Urothelium cell line (cell line): ENCODE measurements at places on chromosomes 11 and 22.

- no peak for DNase-seq
Observed at GRCh38 chr22:24965822-24966626, 13.5 kb downstream of the KIAA1671 start.

GRCh38 chr11:65887723-65888162, 528 bp downstream of the FIBP start:
- DNase-seq: peak; percentile 30

- no peak for DNase-seq
Observed at GRCh38 chr11:84608837-84609196, 1018.3 kb downstream of the DLG2 start.

GRCh38 chr11:2929531-2929949, 320 bp upstream of the PHLDA2 start:
- peak; percentile 88 for DNase-seq

- no peak for DNase-seq
Observed at GRCh38 chr11:85772695-85773094, 38.2 kb downstream of the SYTL2 start.

DNA sequence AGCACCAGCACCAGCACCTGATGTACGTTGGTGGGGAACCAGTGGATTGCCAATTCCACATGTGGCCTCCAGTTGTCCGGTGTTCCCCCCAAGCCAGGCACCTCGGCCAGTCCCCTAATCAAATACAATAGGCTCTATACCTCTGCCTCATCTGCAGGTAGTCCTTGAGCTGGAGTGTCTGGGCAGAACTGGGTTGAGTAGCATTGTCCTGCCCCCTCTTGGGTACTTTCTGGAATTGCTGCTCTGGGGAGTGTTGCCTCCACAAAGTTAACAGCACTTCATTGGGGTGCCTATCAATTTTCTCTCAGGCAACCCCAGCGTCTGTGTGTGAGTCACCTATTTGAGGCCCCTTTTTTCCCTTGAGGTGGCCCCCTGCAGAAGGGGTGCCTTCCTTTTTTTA, 413.0 kb upstream of the LARGE1 start:
- no peak for DNase-seq

DNA sequence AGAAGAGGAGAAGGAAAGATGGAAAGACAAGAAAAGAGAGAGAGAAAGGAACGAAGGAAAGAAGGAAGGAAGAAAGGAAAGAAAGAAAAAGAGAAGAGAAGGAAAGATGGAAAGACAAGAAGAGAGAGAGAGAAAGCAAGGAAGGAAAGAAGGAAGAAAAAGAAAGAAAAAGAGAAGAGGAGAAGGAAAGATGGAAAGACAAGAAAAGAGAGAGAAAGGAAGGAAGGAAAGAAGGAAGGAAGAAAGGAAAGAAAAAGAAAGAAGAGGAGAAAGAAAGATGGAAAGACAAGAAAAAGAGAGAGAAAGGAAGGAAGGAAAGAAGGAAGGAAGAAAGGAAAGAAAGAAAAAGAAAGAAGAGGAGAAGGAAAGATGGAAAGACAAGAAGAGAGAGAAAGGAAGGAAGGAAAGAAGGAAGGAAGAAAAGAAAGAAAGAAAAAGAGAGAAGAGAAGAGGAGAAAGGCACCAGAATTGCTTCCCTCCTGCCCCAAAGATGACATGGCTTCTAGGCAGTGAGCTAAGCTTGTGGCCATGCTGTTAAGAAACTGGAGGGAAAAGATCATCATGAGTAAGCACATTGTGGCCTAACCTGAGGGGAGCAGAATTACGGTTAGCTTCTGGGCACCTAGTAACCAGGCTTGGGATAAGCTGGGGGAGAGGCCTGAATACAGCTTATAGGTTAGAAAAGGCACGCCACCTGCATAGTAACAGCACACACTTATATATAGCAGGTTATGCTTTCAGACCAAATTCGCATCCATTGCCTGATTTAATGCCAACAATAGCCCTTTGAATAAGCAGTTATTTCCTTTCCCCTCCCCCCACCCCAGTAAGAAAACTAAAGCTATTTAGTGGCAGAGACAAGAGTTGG, 2.3 kb upstream of the ST3GAL4 start:
- no peak for DNase-seq

GRCh38 chr11:41872870-41873269, 413.4 kb upstream of the LRRC4C start:
- no peak for DNase-seq

- no peak for DNase-seq
Observed at GRCh38 chr11:115894176-115894575, 390.0 kb upstream of the CADM1 start.

GRCh38 chr11:37026326-37026725, 428.3 kb upstream of the RAG2 start:
- DNase-seq: no peak

DNA sequence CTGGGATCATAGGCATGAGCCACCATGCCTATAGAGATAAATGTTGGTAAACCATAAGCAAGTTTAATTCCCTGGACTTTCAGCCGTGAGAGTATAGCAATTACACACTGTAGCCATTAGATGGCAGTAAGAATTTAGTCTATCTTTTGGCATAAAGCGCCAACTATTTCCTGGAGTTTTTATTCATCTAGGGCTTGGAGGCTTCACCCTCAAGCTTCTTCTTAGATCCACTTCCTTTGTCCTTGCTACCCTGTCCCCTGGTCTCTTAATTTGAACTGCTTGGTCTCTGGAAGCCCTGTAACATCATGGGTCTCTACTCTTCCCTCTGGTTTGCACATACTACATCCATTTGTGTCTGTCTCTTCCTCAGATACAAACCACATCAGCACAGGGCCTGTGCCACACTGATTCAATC, 38.2 kb downstream of the OR10A6 start:
- peak; percentile 69 for DNase-seq

DNA sequence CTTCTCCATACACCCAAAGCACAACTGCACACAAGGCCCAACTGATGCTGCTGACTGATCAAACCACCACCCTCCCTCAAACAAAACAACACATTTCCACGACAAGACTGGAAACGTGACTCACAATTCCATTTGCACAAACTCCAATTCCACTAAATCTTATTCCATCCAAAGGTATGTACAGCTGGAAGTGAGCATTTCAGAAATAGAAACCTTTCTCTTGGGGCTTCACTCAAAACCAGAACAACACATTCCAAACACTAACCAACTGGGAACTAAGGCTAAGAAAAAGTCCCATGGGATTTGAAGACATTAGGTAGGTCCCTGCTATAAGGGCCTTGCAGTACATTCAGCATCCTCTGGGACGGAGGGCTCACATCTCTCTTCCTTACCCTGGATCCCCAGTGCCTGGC, 19.6 kb downstream of the MORC2 start:
- no peak for DNase-seq

DNA sequence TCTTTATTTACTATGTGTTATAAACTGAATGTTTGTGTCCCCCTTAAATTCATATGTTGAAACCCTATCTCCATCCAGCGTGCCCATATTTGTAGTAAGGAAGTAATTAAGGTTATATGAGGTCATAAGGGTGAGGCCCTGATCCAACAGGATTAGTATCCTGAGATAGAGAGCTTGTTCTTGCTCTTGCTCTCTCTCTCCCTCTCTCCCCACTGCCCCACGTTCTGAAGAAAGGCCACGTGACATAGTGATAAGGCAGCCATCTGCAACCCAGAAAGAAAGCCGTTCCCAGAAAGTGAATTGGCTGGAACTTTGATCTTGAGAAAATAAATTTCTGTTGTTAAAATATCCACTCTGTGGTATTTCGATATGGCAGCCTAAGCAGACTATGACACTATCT, 212.5 kb downstream of the SWAP70 start:
- DNase-seq: no peak
